Large intestine (tissue), 12 donors: ENCODE measurements at places on chromosomes 12 and 14. TPM values are rescaled to one million over a fixed set of nuclear protein-coding genes. Genes with fewer than 3 reads are reported as not detected.

DNA sequence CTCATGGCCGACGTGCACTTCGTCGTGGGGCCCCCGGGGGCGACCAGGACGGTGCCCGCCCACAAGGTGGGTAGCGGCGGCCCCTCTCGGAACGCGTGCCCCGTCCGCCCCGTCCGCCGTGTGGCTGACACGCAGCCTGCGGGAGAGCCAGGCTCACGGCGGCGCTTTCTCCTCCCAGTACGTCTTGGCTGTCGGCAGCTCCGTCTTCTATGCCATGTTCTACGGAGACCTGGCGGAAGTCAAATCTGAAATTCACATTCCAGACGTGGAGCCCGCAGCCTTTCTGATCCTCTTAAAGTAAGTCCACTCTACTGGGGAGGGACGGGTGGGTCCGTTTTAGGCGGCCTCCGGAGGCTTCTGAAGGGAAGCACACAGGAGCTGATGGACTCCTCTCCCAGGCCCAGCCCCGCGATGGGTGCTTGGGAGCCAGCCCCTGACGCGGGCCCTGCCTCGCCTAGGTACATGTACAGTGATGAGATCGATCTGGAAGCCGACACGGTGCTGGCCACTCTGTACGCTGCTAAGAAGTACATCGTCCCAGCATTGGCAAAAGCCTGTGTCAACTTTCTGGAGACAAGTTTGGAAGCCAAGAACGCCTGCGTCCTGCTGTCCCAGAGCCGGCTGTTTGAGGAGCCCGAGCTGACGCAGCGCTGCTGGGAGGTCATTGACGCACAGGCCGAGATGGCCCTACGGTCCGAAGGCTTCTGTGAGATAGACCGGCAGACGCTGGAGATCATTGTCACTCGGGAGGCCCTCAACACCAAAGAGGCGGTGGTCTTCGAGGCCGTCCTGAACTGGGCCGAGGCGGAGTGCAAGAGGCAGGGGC lies 1.1 kb downstream of the BTBD6 start:
- peak; percentile 72 for DNase-seq
- H3K4me1 ChIP-seq = peaks cover 8% of the 10 kb centered on the region
- no peak overlapping the region for H3K27ac ChIP-seq
- peak overlapping the region; percentile 31 for H3K4me3 ChIP-seq
- no peaks in the 10 kb centered on the region for H3K27me3 ChIP-seq

DNA sequence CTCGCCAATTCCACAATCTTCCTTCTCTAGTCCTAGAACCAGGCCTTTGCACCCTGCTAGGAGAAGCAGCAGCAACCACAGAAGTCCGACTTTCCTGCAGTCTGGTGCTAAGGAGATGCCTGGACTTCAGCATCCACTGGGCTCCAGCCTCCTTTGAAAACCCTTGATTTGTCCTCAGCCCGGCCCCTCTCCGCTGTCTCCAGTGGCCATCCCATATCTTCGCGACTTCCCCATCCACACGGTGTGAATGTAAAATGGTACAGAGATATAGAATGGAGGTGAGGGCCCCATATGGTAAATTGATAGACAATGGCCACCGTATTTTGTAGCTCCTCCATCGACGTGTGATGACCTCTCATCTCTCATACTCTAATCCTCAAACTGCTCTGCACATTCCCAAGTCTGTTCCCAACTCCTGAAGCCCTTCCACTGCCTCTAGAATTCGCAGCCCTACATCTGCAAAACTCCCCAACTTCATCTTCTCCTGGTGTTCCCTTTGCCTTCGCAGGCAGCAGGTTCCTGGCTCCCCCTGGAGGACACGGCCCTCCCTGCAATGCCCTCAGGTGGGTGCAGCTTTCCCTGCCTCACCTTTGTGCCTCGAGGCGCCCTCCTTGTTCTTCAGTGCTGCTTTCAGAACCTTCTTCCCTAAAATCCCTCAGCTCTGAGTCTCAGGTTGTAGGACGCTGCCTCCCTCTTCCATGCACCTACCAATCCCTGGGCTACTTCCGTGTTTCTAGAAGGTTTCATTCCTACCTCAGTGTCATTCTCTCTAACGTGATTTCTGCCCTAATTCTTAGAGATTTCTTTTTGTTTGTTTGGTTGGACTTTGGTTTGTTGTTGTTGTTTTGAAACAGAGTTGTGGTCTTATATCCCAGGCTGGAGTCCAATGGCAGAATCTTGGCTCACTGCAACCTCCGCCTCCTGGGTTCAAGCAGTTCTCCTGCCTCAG lies 36.7 kb downstream of the TMBIM6 start:
- H3K27me3 ChIP-seq = peaks cover 8% of the 10 kb centered on the region
- no peak overlapping the region for H3K4me3 ChIP-seq
- no peak overlapping the region for H3K27ac ChIP-seq
- no peaks in the 10 kb centered on the region for H3K36me3 ChIP-seq
- DNase-seq = peak; percentile 40
- no peaks in the 10 kb centered on the region for H3K4me1 ChIP-seq

DNA sequence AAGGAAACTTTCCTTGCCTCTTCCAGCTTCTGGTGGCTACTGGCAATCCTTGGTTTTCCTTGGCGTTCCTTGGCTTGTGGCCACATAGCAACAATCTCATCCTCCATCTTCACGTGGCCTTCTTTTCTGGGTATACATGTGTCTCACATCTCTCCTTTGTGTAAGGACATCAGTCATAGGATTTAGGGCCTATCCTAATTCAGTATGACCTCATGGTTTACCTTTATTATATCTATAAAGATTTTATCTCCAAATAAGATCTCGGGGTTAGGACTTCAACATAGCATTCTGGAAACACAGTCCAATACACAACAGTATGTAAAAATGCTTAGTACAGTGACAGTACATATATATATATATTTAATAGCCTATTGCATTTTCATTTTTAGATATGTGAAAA lies 58.4 kb upstream of the LRIG3 start:
- H3K27ac ChIP-seq = no peak overlapping the region
- DNase-seq = no peak
- no peaks in the 10 kb centered on the region for H3K36me3 ChIP-seq
- H3K27me3 ChIP-seq = no peaks in the 10 kb centered on the region
- no peaks in the 10 kb centered on the region for H3K4me1 ChIP-seq

- H3K4me3 ChIP-seq = no peak overlapping the region
- H3K36me3 ChIP-seq = peaks cover 27% of the 10 kb centered on the region
- no peak for DNase-seq
Observed at GRCh38 chr14:30638926-30639325, 16.8 kb downstream of the SCFD1 start.

The TAS2R9 gene
- not detected for polyA plus RNA-seq

- no peak overlapping the region for H3K4me3 ChIP-seq
- H3K27me3 ChIP-seq = no peaks in the 10 kb centered on the region
- H3K36me3 ChIP-seq = no peaks in the 10 kb centered on the region
- no peak for DNase-seq
- H3K27ac ChIP-seq = no peak overlapping the region
- no peaks in the 10 kb centered on the region for H3K4me1 ChIP-seq
Observed at GRCh38 chr12:39788239-39788638, 168.6 kb upstream of the ABCD2 start.

GRCh38 chr12:72330301-72330700 lies 58.1 kb downstream of the TRHDE start:
- H3K4me3 ChIP-seq = no peak overlapping the region
- H3K27ac ChIP-seq = no peak overlapping the region
- H3K36me3 ChIP-seq = no peaks in the 10 kb centered on the region
- H3K27me3 ChIP-seq = no peaks in the 10 kb centered on the region

The ITGA7 gene
- 29.6 TPM for polyA plus RNA-seq

DNA sequence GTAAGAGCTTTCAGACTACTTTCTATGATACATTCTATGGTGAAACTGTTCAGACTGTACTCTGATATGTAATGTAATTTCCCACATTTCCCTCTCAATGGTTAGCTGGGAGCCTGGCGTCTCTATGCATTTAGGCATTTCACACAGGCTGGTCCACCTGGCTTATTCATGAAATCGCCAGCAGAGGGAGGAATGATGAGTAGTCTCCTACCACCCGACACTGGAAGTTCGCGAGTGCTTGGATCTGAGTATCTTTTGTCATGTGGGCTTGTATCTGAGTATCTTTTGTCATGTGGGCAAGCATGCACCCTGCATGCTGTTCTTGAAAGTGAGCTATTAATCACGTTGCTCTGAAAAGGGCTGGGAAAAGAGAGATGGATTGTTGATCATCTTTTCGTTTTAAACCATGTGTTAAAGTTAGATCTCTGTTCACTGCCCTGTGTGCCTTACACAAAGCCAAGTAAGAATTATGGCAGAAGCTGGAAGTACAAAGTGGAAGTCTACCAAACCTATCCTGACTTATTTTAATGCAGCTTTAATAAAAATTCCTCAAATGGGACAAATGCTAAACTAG lies 235.0 kb downstream of the ATP23 start:
- peaks cover 4% of the 10 kb centered on the region for H3K27me3 ChIP-seq
- no peak overlapping the region for H3K4me3 ChIP-seq
- H3K4me1 ChIP-seq = no peaks in the 10 kb centered on the region
- H3K27ac ChIP-seq = no peak overlapping the region
- H3K36me3 ChIP-seq = no peaks in the 10 kb centered on the region

The HOXC6 gene
- polyA plus RNA-seq = 13.6 TPM

- peak; percentile 51 for DNase-seq
- no peak overlapping the region for H3K4me3 ChIP-seq
- no peaks in the 10 kb centered on the region for H3K27me3 ChIP-seq
- H3K27ac ChIP-seq = no peak overlapping the region
- H3K36me3 ChIP-seq = no peaks in the 10 kb centered on the region
Observed at GRCh38 chr12:1212526-1212925, 221.5 kb downstream of the ERC1 start.

The PPP1R36 gene
- polyA plus RNA-seq = 2.6 TPM
